ENCODE measurements at places on chromosomes 6 and 20. TPM values are rescaled to one million over a fixed set of nuclear protein-coding genes. Genes with fewer than 3 reads are reported as not detected.

The FLRT3 gene
- polyA plus RNA-seq = 2.2 TPM

The BICRAL gene
- polyA plus RNA-seq = 6.6 TPM

The HLA-E gene
- polyA plus RNA-seq = 90.9 TPM

The SMLR1 gene
- not detected for polyA plus RNA-seq

The C6orf163 gene
- polyA plus RNA-seq = 0.54 TPM

The HLA-G gene
- polyA plus RNA-seq = not detected

The PRRT1 gene
- 1.2 TPM for polyA plus RNA-seq

The TEAD3 gene
- polyA plus RNA-seq = 5.2 TPM

The MUC21 gene
- not detected for polyA plus RNA-seq

The LCA5 gene
- polyA plus RNA-seq = 0.86 TPM
